ENCODE measurements at places on chromosomes 3 and 15. TPM values are rescaled to one million over a fixed set of nuclear protein-coding genes. Genes with fewer than 3 reads are reported as not detected.

Gene RHOV
- not detected for total RNA-seq

Gene PPP1R14D
- total RNA-seq: not detected

Gene OXTR
- total RNA-seq: 1.1 TPM

Gene CAPN3
- total RNA-seq: 0.94 TPM

Gene ATG7
- total RNA-seq: 33.5 TPM

Gene SEMA6D
- total RNA-seq: 4.0 TPM

Gene VPS8
- 39.0 TPM for total RNA-seq

Data from bladder microvascular endothelial cell (primary cell).